ENCODE measurements at places on chromosomes 1 and 21. TPM values are rescaled to one million over a fixed set of nuclear protein-coding genes. Genes with fewer than 3 reads are reported as not detected.

PDPN gene
- total RNA-seq: not detected

DNM3 gene
- 2.0 TPM for total RNA-seq

MYOG gene
- total RNA-seq: not detected

TNFRSF1B gene
- total RNA-seq: 434 TPM

FOXE3 gene
- not detected for total RNA-seq

LCE3D gene
- total RNA-seq: not detected

LRRC38 gene
- not detected for total RNA-seq

OR2T35 gene
- total RNA-seq: not detected

RGS8 gene
- total RNA-seq: not detected

TMOD4 gene
- total RNA-seq: 1.9 TPM

HUNK gene
- total RNA-seq: 0.03 TPM

CIART gene
- 1.7 TPM for total RNA-seq

SHISAL2A gene
- 11.4 TPM for total RNA-seq

REN gene
- total RNA-seq: not detected

ADORA1 gene
- 0.40 TPM for total RNA-seq

KCNA3 gene
- 86.2 TPM for total RNA-seq

DEPDC1 gene
- 25.7 TPM for total RNA-seq

TUFT1 gene
- 4.9 TPM for total RNA-seq

SPOCD1 gene
- total RNA-seq: 0.08 TPM

HMCN1 gene
- not detected for total RNA-seq

All from activated CD4-positive, alpha-beta memory T cell treated with anti-CD3 and anti-CD28 coated beads, Interleukin-2, amount 10 ng/mL, durations not matched to agents 7 days and 5 days (primary cell).